ENCODE measurements at places on chromosomes 5 and 9.

GRCh38 chr9:136342181-136343120, 15.1 kb downstream of the GPSM1 start:
- peak; percentile 32 for DNase-seq

DNA sequence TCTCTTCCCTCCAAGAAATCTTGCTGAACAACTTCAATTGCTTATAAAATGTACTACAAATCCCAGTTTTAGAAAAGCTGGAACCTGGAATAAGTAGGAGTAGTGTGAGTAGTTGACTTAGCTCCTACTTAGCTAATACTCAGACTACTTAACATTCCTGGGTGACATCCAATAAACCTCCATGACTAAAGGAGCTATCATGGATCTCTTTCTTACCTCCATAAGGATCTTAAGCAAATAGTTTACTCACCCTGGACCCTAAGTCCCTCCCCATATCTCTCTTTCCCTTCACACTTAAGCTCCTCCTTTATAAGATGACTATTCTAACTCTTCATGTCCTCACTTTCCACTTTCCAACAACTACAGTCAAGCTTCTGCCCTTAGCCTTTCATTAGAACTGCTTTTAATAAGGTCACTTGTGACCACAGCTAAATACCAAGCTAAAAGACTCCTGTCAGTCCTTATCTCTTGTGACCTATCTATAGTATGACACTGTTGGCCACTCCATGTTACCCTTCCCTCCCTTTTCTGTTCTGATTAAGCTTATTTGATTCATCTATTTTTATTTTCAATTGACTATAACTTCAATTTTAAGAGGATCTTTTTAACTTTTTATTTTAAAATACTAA, 194.9 kb downstream of the RFX3 start:
- no peak for DNase-seq

DNA sequence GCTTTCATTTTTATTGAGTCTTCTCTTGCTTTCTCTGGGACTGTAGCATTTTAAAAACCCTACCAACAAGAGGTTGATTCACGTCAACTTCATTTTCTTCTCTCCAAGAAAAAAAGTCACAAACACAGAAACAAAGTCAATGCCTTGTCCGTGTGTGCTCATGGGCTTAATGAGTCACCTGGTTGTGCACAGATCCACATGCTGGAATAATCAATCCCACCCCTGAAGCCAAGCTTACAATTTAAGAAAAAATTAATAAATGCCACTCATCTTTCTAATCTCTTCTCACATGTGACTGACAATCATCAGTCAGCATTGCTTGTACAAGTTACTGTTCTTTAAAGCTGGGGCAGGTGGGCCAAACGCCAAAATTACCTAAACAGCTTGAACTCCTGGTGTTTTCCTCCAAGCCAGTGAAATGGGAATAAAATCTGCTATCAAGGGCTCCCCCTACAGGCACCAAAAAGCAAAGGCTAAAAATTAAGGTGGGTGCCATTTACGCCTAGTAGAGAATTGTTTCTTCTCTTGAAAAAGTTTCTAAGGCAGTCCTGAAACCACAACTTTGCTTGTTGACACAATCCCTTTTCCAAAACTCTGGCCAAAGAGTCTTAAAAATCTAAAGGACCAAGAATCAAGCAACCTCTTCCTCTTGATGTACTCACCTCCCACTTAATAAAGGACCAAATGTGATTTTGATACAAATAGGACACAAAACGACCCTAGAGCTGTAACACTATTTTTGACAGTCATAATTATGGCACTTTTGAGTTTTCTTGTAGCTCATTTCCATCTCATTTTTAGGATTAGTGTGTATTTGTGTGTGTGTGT, 21.3 kb downstream of the TRMO start:
- DNase-seq: no peak

DNA sequence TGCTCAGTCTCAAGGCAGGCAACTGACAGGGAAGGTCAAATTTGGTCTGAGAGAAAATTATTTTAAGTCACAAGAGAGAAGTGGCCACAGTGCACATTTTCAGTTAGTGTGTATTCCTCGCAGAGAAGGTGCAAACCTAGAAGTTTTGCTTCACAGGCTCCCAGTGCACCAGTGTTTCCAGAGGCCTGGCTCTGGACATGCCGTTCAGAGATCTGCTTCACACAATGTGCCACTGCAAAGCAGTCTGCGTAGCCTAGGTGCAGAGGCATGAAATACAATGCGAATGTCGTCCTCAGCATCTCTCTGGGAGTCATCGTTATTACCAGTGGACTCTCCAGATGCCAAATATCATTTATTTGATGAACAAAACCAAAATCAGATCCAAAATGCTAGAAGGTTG, 147.8 kb downstream of the MAPKAP1 start:
- DNase-seq: no peak

- DNase-seq: no peak
These were observed 30.3 kb upstream of the TEK start for GRCh38 chr9:27078685-27079084.

DNA sequence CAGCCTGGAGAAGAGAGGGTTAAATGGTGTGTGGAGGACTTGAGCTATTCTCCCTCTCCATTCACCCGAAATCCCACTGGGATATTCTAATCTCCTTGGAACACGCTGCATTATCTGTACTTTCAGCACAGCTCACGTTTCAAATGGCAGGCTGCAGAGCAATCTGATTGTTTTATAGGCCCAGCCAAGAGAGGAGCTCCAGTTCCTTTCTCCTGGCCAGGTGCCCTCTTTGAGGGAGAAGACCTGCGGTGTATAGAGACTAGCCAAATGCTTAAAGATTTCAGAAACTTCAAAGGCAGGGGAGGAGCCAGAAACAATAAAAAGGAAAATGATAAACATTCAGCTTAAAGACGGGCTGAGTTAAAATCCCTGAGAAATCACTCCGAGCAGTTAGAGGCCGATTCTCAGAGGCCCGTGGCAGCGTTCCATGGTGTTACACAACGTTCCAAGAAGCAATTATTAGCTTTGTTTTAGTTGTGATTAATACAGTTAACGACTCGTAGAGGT, 564.0 kb upstream of the KLF4 start:
- no peak for DNase-seq

- no peak for DNase-seq
These were observed 52.1 kb downstream of the GRIA1 start for GRCh38 chr5:153542536-153542935.

- no peak for DNase-seq
These were observed 16.3 kb downstream of the POLR1E start for GRCh38 chr9:37501957-37502596.

GRCh38 chr5:99317136-99317535, 388.3 kb upstream of the CHD1 start:
- DNase-seq: no peak

DNA sequence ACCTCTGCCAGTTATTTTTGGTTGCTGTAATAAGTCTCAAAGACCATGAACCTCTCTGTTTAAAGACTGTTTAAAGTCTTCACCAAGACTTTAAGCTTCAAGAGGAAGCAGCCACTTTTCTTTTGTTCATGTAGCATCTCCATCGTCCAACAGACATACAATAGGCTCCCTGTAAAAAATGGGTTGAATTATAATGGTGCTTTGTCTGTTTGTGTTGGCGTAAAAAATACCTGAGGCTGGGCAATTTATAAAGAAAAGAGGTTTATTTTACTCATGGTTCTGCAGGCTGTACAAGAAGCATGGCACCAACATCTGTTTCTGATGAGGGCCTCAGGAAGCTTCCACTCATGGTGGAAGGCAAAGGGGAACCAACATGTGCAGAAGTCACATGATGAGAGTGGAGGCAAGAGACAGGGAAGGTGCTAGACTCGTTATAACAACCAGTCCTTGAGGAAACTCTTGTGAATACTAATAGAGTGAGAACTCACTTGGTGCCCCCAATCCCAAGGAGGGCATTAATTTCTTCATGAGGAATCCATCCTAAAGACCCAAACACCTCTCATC, 126.3 kb upstream of the RPS23 start:
- DNase-seq: no peak

- DNase-seq: no peak
These were observed 135.9 kb upstream of the OTULINL start for GRCh38 chr5:14445576-14446290.

DNA sequence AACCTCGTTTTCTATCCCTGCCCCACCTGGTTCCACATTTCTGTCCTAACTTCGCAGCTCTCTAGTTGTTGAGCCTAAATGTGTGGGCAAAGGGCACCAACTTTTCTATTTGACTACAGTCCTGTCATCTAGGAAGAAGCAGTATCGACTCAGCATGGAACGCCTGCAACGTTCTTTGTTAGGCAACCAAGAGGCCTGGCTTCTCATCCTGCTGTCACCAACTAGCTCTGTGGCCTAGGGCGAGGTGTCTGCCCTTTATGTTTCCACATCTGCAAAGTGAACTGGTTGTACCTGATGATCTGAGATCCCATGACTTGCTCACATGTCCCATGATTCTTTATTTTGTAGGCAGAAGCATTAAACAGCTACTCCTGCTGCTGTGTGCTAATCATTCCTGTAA, 248.9 kb downstream of the ADAMTSL1 start:
- DNase-seq: no peak

Data from stimulated activated CD4-positive, alpha-beta T cell treated with anti-CD3 and anti-CD28 coated beads, TNF-alpha, amount 100 ng/mL, for 4 hours (primary cell).